ENCODE measurements at places on chromosomes 5 and 9. TPM values are rescaled to one million over a fixed set of nuclear protein-coding genes. Genes with fewer than 3 reads are reported as not detected.

DNA sequence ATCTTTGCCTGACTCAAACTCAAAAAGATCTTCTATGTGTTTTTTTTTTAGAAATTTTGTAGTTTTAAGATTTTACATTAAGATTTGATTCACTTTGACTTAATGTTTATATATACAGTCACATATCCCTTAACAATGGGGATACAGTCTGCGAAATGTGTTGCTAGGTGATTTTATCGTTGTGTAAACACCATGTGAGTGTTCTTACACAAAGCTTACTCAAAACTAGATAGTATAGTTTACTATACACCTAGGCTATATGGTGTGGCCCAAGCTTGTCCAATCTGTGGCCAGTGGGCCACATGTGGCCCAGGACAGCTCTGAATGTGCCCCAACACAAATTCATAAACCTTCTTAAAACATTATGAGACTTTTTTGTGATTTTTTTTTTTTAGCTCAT, 131.9 kb downstream of the CWC27 start:
- DNase-seq: peak; percentile 14

- DNase-seq: no peak
Measured at GRCh38 chr5:127517110-127517479, 345 bp upstream of the PRRC1 start.

GRCh38 chr5:61603211-61603908, 271.3 kb downstream of the ZSWIM6 start:
- DNase-seq: no peak

- no peak for DNase-seq
Measured at GRCh38 chr5:55591686-55592085, 56.9 kb upstream of the PLPP1 start.

GRCh38 chr5:125153231-125153630, 406.8 kb upstream of the ZNF608 start:
- peak; percentile 34 for DNase-seq

GRCh38 chr5:146920351-146920881, 41.9 kb upstream of the PPP2R2B start:
- DNase-seq: no peak

DNA sequence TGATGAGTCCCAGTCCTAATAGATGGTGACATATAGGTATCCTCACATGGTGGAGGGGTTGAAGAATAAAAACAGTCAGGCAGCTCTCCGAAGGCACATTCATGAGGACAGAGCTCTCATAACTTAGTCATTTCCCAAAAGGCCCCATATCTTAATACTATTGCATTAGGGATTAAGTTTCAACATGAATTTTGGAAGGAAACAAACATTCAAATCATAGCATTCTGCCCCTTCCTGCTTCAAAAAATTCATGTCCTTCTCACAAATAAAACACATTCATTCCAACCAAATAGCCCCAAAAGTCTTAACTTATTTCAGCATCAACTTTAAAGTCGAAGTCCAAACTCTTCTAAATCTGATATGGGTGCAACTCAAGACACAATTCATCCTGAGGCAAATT, 277.2 kb upstream of the NR4A3 start:
- no peak for DNase-seq

The DAPK1 gene
- total RNA-seq: 51.6 TPM

DNA sequence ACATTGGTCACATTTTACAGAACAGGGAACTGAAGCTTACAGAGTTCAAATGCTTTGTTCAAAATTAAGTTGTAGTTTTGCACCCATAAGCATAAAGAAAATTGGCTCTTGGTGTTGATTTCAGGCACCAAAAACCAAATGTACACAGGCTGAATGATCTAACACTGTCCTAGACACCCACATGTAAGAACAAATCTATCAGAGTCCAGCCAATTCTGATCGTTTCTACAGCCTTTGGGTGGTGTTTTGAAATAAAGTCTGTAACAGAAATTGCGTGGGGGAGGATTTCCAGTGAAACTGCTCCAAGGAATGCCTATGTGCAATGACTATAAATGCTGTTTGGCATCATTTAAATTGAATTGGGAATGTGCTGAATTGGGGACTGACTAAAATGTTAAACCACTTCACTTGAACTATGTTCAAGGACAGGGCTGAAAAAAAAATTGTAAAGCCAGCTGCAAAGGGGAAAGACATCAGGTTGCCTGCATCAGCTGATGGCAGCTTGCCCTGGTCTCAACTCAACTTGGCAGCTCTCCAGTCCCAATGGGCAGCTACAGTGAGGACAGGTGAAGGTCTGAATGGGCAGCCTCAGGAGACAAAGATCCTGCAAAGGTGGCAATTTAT, 92.2 kb upstream of the TRPC7 start:
- no peak for DNase-seq

DNA sequence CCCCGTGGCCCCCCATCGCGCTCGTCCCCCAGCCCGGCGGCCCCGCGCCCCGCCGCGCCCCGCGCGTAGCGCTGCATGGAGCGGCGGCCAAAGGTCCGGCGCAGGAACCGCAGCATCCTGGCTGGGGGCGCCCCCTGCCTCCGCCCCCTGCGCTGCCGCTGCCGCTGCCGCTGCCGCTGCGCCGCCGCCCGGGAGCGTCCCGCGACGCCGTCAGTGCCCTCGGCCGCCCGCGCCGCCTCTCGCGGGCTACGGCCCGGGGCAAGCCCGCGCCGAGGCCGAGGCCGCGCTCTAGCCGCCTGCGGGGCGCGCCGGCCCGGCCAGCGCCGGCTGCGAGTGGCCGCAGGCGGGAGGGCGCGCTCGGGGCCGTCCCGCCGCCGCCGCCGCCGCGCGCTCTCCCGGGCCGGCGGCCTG, 523 bp downstream of the EPB41L4B start:
- peak; percentile 22 for DNase-seq

The HACD4 gene
- 0.51 TPM for total RNA-seq

GRCh38 chr5:167870055-167870454, 421.4 kb upstream of the WWC1 start:
- no peak for DNase-seq

Data from dermis blood vessel endothelial cell (primary cell).